ENCODE measurements at places on chromosomes 1 and 21.

- no peak for DNase-seq
These were observed 247.3 kb downstream of the LTN1 start for GRCh38 chr21:28745131-28746016.

- DNase-seq = peak; percentile 78
These were observed 28.4 kb downstream of the TMCC2 start for GRCh38 chr1:205255941-205256780.

DNA sequence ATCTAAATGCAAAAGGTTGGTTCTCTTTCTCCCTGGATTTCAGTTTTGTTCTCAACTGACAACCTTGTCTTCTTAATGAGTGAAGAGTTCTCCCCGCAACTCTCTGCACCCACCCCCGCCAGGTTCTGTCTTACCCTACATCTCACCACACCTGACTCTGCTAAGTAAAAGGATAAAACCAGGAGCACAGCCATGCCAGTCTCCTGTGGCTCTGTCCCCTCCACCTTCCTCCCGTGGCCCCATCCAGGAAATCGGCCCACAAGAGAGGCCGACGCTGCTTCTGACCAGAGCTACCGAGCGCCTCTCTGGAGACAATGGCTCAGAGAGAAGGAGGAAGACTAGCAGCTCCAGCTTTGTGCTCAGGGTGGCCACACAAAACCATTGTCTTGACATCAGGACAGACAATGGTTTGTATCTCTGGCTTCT lies 72.2 kb downstream of the PLEKHA6 start:
- no peak for DNase-seq

GRCh38 chr1:97759078-97759477 lies 161.8 kb downstream of the DPYD start:
- DNase-seq = no peak

DNA sequence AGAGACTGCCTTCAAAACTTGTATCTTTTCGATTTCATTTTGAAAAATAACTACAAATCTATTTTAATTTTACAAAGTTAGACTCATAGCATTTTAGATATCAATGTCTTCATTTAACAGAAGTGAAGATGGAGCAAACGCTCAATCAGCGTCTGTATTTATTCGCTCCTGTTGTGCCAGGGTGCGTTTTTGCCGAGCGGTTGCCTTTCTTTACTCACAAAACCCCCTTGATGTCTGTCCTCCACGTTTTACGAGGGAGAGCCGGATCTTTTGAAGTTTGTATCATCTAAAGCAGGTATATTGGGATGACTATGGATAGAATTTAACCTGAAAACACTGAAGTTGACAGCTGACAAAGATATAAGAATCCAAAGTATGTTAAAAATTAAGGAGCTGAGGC lies 44.6 kb downstream of the MRPL39 start:
- DNase-seq = no peak

- no peak for DNase-seq
These were observed 34.8 kb upstream of the DSCAM start for GRCh38 chr21:40881767-40882166.

- no peak for DNase-seq
These were observed 98.6 kb upstream of the LPGAT1 start for GRCh38 chr1:211928993-211929637.

GRCh38 chr1:1550591-1551432 lies 10.4 kb upstream of the TMEM240 start:
- DNase-seq = no peak

DNA sequence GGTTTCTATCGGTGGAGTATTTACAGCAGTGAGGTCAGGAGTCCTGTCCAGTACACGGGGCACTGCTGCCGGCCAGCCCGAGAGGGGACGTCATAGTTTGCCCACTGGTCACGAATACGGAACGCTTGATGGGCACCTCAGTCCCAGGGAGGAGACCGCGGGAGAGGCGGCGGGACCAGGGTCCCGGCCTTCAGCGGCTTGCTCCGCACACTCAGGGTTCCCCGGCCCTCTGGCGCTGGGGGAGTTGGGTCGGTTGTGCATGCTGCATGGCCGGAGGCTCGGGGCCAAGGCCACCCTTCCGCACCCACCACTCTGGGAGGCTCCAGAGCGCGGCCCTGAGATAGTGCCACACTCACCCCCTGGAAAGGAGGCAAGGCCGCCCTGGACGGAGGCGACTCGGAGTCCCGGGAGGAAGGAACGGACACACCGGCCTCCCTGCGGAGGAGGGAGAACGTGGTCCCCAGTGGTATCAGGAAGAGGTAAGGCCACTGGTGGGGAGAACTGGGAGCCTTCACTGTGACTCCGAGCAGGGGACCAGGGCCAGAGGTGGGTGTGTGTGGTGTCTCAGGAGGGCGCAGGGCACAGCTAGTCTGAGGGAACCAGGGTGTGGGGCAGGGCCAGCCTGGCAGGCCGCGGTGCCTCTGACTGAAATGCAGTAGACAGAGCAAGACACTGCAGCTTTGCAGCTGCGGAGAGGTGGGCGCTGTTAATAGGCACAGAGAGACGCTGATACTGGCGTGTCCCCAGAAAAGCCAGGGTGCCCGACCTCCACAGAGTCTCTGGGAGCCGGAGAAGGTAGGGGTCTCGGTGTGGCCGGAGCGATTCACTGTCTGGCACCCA lies 28.6 kb upstream of the PRSS38 start:
- no peak for DNase-seq

GRCh38 chr21:44778094-44778493 lies 23.5 kb downstream of the UBE2G2 start:
- no peak for DNase-seq

GRCh38 chr1:212284332-212284743 lies 872 bp upstream of the PPP2R5A start:
- no peak for DNase-seq

- DNase-seq = no peak
These were observed 83.6 kb downstream of the IER5 start for GRCh38 chr1:181172082-181172481.

GRCh38 chr1:15836772-15837669 lies 10.5 kb upstream of the SPEN start:
- no peak for DNase-seq

- no peak for DNase-seq
These were observed 208.7 kb upstream of the FMN2 start for GRCh38 chr1:239882967-239883366.
